ENCODE measurements at places on chromosomes 1 and 21.

GRCh38 chr1:200895443-200895789 lies 716 bp downstream of the INAVA start:
- no peak for DNase-seq

DNA sequence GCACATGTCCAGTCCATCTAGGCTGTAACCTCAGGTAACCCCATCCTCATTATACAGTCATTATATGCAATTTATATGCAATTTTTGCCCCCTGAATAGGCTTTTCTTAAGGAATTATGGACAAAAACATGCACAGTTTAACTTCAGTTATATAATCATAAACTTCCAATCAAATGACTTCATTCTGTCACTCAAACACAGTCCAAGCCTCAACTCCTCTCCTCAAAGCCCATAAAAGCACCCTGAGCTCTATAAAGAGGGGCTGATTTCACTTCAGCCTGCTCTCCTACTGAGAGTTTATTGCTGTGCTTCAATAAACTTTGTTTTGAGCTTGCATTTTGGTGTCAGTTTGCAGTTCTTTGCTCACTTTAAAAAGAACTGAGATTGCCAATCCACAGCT lies 1805.5 kb downstream of the BRINP3 start:
- no peak for DNase-seq

GRCh38 chr1:150999051-150999674 lies 7.5 kb downstream of the MINDY1 start:
- DNase-seq, result no peak

- DNase-seq, result no peak
Measured at GRCh38 chr1:197958438-197959305, 41.5 kb downstream of the LHX9 start.

DNA sequence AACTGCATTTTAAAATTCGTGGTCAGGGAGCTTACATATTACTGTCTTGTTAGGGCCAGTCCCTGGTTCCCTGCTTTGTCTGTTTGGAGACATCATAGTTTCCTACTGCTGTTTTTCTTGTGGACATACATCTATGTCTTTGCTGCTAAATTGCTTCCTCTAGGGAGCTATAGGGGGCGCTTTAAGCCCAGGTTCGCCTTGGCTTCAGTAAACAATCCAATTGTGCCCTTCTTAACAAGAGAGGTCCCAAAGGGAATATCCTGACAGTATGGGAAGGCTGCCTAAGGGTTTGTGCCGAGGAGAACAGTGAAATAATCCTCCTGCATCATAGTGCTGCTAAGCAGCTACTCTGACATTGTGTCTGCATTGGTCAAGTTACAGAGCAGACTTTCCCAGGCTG lies 112.5 kb downstream of the USH2A start:
- peak; percentile 50 for DNase-seq

DNA sequence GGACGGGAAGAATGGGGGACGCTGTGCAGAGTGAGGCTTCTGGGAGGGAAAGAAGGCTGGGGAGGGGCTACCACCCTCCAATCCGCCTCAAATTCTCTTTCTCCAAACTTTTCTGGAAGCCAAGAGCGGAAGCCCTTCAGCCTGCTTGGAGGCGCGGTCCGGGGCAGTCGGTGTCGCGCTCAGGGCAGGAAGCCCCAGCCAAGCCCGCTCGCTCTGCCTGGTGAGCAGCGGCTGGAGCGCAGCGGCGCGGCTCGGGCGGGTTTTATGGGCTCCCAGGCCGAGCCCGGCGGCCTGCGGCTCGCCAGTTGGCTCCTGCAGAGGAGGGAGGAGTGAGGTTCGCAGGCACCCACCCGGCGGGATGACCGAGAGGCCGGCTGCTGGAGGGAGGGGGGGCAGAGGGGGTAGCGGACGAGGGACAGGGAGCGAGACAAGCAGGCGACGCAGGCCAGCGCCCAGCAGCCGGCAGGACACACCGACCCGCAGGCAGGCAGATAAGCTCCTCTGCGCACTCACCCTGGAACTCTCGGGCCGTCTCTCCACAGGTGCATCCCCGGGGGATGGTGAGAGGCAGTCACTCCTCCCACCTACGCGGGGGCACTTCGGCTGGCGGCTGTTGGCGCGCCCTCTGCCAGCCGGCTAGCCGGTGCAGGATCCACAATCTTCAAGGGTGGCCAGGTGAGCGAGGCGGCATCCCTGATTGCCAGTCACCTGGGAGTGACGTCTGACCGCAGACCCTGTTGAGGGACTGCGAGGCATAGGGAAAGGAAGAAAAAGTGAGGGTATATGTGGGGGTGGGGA lies at the start of gene AVPR1B:
Gene AVPR1B (minus strand): TSS at position 238 of the 798 bp plus-strand sequence. CDS start 498 bp downstream, outside the sequence.
- DNase-seq, result no peak

DNA sequence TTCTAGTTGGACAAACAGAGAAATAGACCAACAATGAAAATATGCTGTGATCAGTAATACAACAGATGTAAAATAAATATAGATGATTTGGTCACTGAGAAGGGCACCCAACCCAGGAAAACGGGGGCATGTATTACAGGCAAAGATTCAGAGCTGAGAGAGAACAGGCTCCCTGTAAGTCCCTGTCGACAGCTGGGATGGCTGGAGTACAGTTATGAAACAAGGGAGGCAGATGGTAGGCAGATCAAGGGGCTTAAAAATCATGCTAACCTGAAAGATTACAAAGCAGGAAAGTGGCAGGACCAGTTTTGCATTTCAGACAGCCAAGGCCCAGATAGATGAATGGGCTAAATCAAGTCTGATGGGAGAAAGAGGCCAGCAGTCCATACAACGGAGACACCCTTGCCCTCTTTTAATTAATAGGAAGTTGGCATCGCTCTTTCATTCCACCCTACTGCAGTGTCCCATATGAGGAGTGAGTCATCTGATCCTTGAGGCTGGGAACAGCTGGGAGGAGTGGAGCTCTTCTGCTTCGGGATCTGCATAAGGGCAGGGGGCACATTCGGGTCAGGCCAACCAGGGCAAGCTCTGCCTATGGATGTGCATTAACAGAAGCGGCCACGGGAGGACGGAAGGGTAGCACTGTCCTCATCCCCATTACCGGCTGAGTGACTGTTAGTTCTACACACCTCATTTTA lies 171.1 kb downstream of the DAB1 start:
- DNase-seq, result no peak

DNA sequence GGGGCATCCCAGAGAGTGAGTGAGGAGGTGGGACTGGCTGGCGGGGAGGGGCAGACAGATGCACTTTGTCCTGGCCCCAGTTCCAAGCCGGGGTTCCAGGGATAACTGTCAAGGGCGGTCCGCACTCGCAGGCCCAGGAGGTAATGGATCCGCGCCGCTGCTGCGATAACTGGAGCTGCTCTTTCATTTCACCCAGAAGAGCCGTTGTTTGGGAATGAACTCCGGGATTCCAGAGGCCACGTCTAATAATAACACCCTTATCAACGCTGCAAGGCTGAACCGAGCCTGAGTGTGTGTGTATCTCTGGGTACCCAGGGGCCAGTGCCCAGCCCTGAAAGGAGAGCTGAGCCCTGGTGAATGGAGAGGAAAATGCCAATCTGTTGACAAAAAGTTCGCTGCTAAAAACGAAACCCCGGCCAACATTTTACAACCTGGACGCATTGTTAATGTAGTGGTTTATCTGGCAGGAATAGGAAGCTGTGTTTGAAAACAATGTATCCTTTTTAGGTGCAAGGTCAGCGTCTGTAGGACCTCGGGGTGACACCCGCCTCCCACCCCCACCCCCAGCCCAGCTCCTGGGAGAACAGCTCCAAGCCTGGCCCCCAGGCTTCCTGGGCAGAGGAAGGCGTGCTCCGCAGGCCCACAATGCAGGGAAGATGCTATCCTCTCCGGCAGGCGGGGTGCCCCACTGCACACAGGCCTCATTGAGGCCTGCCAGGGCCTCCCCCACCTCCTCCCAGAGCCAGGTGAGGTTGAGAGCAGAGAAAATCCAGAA lies 119.7 kb downstream of the PROX1 start:
- no peak for DNase-seq

DNA sequence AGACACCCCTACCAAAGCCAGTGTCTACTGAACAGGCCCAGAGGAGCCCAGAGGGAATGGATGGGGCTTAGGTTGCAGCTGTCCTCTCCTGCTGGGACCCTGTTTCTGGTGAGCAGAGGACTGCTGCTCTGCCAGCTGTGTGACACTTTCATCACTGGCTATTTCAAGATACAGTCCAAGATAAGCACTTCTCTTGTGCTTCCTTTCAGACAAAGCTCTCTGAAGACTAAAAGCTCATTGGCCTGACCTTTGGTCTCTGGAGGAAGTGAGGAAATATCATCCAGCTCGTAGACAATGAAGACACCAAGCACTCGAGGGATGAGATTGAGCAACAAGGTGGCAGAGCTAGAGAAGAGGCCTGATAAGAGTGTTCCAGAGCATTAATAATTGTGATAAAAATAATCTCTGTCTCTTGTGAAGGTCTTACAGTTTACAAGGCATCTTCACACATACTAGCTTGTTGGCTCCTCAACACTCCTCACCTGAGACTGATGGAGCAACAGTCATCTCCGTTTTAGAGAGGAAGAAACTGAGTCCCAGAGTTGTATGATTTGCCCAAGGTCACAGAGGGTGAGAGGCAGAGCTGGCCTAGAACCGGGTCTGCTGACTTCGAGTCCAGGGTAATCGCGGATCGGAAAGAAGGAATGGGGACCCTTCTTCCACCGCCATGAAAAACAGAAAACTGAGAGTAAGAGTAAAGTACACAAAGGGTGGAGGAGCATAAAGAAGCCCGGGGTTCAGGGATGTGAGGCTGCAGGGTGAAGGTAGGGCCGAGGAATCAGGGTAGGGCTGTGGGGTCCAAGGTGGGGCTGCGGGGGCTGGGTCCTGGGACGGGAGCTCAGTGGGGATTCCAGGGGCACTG lies 666 bp downstream of the PAFAH2 start:
- peak; percentile 70 for DNase-seq

- no peak for DNase-seq
Measured at GRCh38 chr1:221992427-221992826, 250.5 kb upstream of the DUSP10 start.

- DNase-seq, result no peak
Measured at GRCh38 chr1:79460773-79461436, 454.4 kb upstream of the ADGRL4 start.

DNA sequence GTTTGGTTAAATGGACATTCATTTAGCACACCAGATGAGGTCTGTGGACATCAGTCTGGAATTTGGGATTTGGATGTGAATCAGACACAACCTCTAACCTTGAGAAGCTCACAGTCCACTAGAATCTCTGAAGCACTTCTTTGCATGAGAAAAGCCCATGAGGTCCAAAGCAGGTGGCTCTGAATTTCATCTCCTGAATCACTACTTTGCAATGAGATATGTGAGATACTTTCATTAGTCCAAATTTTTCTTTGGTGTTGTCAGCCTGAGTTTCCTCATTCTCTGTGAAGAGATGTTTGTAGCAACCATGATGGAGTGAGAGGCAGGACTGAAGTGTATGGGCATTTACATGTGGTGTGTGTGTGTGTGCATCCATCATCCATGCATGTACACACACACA lies 16.5 kb upstream of the LCE2D start:
- DNase-seq, result no peak

GRCh38 chr1:46083579-46083978 lies 48.9 kb downstream of the PIK3R3 start:
- no peak for DNase-seq

GRCh38 chr21:18460979-18461378 lies 57.4 kb upstream of the TMPRSS15 start:
- DNase-seq, result peak; percentile 75

DNA sequence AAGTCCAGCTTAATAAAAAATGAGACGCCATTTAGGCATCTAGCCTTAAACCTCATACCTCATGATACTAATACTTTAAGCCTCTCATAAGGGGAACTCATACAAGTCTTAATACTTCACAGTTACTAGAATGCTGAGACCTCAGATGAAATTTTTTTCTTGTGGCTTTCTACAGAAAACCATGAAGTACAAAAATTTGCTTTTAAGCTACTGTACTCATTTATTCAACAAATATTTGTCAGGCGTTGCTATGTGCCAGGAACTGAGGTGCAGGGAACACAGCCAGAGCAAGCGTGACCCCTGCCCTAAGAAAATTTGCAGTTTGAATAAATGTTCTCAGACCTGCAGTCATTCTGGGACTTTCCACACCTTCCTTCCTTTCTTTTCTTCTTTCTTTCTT lies 150.6 kb downstream of the MRPL39 start:
- DNase-seq, result no peak

DNA sequence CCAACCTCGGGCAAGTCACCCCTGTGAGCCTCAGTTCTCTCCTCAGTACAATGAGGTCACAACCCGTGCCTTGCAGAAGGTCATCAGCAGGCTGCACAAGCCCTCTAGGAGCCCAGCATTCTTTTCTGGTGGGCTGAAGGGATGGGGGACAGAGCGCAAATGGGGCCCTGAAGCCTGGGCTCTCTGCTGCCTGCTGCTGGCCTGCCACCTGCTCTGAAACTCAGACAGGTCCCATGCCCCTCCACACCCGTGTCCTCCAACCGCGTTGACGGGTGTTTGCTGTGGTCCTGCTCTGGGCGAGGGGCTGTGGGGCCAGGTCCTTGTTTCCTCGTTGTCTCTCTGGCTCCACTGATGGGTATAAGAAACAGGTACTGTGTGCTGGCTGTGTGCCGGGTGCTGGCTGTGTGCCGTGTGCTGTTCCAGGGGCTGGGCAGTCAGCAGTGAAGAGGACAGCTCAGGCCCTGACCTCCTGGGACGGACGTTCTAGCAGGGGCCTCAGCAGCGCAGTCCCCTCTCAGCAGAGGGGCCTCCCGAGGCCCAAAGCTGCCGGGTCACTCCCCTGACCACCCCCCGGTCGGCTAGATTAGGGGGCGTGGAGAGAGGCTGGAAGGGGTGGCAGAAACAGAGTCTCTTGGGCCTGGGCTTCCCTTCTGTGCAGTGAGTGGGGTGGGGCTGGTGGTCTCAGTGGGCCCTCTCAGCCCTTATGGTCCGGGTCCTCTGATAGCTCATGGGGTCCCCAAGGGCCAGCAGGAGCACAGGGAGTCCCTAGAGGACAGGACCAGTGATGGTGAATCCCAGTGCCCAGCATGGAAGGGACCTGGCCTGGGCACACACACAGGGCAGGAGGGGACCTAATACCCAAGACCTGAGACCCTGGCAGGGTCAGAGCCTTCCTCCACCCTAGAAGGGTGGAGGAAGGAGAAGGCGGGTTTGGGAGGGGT lies 42.1 kb downstream of the DMRTB1 start:
- no peak for DNase-seq

- DNase-seq, result no peak
Measured at GRCh38 chr1:87754139-87754538, 425.5 kb downstream of the LMO4 start.

- no peak for DNase-seq
Measured at GRCh38 chr1:234997201-234997895, 131.3 kb downstream of the TOMM20 start.
